ENCODE measurements at places on chromosomes 1 and 21. TPM values are rescaled to one million over a fixed set of nuclear protein-coding genes. Genes with fewer than 3 reads are reported as not detected.

GRCh38 chr1:46017876-46018503 is 114.4 kb downstream of the PIK3R3 start:
- no peaks in the 10 kb centered on the region for H3K27me3 ChIP-seq
- H3K36me3 ChIP-seq: peaks cover 16% of the 10 kb centered on the region
- no peak overlapping the region for H3K27ac ChIP-seq
- peaks cover 2% of the 10 kb centered on the region for H3K4me1 ChIP-seq
- no peak overlapping the region for H3K4me3 ChIP-seq
- no peak for DNase-seq

GRCh38 chr1:114986286-114986685 is 43.3 kb upstream of the TSHB start:
- H3K27ac ChIP-seq: no peak overlapping the region
- H3K4me1 ChIP-seq: no peaks in the 10 kb centered on the region
- DNase-seq: no peak
- H3K36me3 ChIP-seq: no peaks in the 10 kb centered on the region
- no peaks in the 10 kb centered on the region for H3K27me3 ChIP-seq
- H3K4me3 ChIP-seq: no peak overlapping the region

- no peak for DNase-seq
- no peaks in the 10 kb centered on the region for H3K27me3 ChIP-seq
- no peak overlapping the region for H3K4me3 ChIP-seq
- peaks cover 4% of the 10 kb centered on the region for H3K4me1 ChIP-seq
- no peak overlapping the region for H3K27ac ChIP-seq
- H3K36me3 ChIP-seq: no peaks in the 10 kb centered on the region
These were observed 28.6 kb upstream of the HUNK start for GRCh38 chr21:31844206-31844605.

DNA sequence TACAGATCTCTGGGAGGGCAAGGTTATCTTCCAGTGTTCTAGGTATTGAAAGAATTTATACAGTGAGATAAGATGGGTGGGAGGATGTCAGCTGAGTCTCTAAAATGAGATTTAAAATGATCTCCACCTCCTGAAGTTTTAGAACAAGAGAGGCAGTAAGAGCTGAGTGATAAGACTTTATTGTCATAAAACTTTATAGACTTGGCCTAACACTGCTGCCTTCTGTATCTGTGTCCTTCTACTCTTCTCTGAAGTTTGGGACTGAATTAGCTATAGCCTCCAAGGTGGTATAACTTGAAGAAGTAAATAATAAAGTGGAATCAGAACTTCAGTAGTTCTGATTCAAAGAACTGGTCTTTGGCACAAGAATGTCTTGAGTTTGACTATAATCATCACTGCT is 48.3 kb downstream of the SUCO start:
- no peaks in the 10 kb centered on the region for H3K4me1 ChIP-seq
- DNase-seq: no peak
- no peak overlapping the region for H3K4me3 ChIP-seq
- H3K27ac ChIP-seq: no peak overlapping the region

- no peak overlapping the region for H3K27ac ChIP-seq
- DNase-seq: no peak
- no peaks in the 10 kb centered on the region for H3K36me3 ChIP-seq
- H3K4me1 ChIP-seq: no peaks in the 10 kb centered on the region
- no peaks in the 10 kb centered on the region for H3K27me3 ChIP-seq
These were observed 566.8 kb upstream of the USP24 start for GRCh38 chr1:55781944-55782482.

DNA sequence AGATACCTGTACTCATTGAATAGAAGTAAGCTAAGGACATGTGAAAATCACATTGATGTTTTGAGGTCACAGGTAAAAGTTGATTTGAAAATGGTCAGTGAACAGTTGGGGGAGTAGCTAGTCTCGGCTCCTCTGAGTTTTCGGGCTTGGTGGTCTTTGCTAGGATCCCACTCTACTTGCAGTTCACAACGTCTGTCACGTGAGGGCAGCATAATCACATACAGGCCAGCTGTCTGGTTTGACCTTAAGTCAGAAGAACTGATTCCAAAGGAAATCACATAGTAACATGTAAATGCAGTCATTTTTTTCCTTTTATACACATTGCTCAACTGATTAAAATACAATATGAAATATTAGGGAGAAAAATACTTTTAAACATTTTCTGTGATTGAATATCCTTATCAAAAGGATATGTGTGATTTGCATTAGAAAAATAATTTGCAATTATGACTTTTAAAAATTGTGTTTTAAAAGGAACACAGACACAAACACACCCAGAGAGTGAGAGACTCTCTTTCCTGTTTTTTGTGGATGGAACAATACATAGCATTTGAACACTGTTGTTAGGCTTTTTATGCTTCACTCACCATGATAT is 21.8 kb upstream of the PDC start:
- H3K36me3 ChIP-seq: no peaks in the 10 kb centered on the region
- H3K27me3 ChIP-seq: no peaks in the 10 kb centered on the region
- H3K4me1 ChIP-seq: no peaks in the 10 kb centered on the region
- no peak overlapping the region for H3K27ac ChIP-seq

DNA sequence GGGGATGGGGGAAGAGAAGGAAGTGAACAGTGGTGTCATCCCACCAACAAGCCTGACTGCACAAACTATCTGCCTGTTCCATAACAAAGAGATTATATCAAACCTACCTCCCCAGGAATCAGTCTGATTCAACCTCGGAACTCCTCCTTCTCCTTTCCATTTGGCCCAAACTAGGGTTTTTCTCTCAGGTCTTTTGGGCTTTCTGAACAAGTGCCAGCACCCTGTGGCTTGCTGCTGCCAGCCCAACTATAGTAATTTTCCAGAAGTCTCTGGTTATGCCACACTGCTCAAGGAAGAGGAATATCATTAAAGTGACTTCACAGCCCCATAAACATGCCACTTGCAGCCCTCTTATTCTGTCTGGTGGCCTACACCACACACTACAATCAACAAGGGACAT is 70.5 kb downstream of the RGS7 start:
- no peak for DNase-seq
- H3K27me3 ChIP-seq: no peaks in the 10 kb centered on the region
- H3K4me1 ChIP-seq: no peaks in the 10 kb centered on the region
- no peak overlapping the region for H3K27ac ChIP-seq

DNA sequence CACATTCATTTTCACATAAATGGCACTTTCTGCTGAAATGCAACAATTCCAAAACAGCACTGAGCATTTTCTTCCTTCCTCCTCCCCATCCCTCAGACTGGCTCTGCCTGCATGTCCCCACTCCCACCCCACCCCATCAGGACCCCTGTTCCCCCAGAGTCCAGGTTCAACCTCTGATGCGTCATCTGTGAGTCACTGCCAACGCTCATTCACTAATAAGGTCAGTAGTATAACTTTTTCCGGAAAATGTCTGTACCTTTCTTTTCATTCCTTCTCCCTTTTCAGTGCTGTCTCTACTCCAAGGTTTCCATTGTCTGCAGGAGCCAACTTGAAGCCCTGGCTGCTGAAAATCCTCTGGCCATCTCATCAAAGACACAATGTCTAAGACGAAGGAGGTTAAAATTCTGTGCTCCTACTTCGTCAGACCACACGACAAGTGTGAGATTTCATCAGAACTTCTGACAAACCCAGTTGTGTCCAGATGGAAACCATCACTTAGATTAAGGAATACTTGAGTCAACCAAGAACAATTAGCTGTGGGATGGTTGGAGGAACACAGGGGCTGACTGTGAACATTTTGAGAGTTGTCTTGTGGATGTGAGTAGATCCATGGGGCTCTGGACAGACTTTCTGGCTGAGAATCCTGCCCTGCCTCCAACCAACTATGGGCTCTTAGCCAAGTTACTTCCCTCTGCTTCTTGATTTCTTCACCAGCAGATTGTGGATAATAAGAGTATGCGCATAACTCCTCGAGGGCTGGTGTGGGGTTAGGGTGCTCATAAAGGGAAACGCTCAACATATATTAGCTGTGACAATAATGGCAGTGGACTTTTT is 35.6 kb upstream of the UTS2 start:
- H3K36me3 ChIP-seq: no peaks in the 10 kb centered on the region
- no peak for DNase-seq
- no peak overlapping the region for H3K4me3 ChIP-seq
- H3K27me3 ChIP-seq: no peaks in the 10 kb centered on the region

GRCh38 chr1:95072532-95073419 is at the start of gene ALG14:
TSS of gene ALG14 (minus strand) at chr1:95072951. CDS start at chr1:95072898, 53 bp downstream.
- DNase-seq: peak; percentile 79
- peak within 1 kb of the TSS; percentile 95 for H3K4me3 ChIP-seq
- no peaks in the 10 kb centered on the region for H3K27me3 ChIP-seq
- no peaks in the 10 kb centered on the region for H3K4me1 ChIP-seq
- H3K36me3 ChIP-seq: no peaks in the 10 kb centered on the region
- no peak within 1 kb of the TSS for H3K27ac ChIP-seq

DNA sequence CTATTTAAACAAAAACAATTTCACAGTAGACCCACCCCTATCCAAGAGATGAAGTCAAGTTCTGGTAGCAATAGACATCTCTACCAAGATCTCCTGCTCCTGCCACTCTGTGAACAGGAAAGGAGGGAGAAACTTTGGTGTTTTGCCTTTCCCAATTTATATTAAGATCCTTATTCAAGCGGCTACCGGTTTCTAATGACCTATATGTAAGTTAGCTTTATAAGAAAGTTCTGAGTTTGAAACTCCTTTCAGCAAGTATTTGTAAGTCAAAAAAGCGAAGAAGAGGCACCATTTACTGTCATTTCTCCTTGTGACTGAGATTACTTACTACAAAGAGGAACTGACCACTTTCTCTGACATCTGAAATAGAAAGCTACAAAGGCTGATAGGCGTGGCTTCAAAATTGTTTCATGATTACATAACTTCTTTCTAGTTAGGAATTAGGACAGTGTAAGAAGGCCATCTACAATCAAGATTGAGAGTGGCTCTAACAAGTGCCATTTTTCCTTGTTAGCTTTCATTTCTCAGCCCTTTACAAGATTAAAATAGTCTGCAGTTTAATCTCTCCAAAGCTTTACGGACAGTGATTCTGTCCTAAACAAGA is at the start of gene MNDA:
MNDA (plus strand) TSS at position 448 of the 604 bp plus-strand sequence. CDS start 10,803 bp downstream, outside the sequence.
- no peak within 1 kb of the TSS for H3K27ac ChIP-seq
- no peak for DNase-seq
- H3K4me3 ChIP-seq: no peak within 1 kb of the TSS
- H3K36me3 ChIP-seq: no peaks in the 10 kb centered on the region
- H3K27me3 ChIP-seq: no peaks in the 10 kb centered on the region
- no peaks in the 10 kb centered on the region for H3K4me1 ChIP-seq

DNA sequence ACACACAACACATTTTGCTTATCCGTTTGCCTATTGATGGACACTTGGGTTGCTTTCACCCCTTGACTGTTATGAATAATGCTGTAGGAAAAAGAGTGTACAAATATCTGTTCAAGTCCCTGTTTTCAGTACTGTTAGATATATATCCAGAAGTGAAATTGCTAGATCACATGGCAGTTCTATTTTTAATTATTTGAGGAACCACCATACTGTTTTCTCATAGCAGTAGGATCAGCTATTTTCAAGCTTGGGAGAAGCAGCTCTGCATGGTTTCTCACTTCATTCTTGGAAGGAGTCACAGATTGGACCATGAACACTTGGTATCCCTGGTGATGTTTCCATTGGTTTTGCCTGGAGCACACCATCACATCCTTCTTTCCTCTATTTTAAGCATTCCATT is 114.4 kb upstream of the ZP4 start:
- H3K4me1 ChIP-seq: no peaks in the 10 kb centered on the region
- H3K27me3 ChIP-seq: no peaks in the 10 kb centered on the region
- H3K36me3 ChIP-seq: no peaks in the 10 kb centered on the region
- DNase-seq: no peak
- no peak overlapping the region for H3K4me3 ChIP-seq
- no peak overlapping the region for H3K27ac ChIP-seq

GRCh38 chr1:8409106-8409505 is 91.2 kb downstream of the SLC45A1 start:
- peak overlapping the region; percentile 47 for H3K27ac ChIP-seq
- DNase-seq: no peak
- H3K36me3 ChIP-seq: 0 out of 2 replicates have a peak, but pooled peaks cover 3% of the 10 kb centered on the region
- no peak overlapping the region for H3K4me3 ChIP-seq

GRCh38 chr1:48678710-48679505 is 97.8 kb downstream of the BEND5 start:
- H3K36me3 ChIP-seq: no peaks in the 10 kb centered on the region
- no peak for DNase-seq
- no peak overlapping the region for H3K4me3 ChIP-seq

DNA sequence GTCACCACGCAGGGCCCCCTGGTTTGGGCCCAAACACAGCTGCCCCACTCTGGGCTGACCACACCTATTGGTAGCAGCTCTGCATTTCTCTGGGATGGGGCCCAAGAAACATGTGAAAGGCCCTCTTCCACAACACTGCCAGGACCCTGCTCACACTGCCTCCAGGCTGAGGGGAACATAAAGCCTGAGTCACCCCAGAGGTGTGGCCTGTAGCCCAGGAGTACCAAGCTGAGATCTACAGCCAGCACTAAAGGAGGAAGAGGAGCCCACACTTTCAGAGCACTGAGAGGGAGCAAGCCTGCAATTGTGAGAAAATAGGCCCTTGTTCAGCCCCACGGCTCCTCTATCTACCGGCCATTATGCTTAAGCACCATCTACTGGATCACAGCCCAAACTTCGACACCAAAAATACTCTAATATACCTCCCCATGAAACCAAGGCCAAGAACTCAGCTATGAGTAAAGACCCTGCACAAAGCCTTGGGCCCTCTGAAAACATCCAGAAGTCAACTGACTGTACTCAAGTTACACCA is 14.4 kb upstream of the OR2T10 start:
- DNase-seq: no peak
- H3K4me1 ChIP-seq: no peaks in the 10 kb centered on the region
- H3K27me3 ChIP-seq: no peaks in the 10 kb centered on the region

DNA sequence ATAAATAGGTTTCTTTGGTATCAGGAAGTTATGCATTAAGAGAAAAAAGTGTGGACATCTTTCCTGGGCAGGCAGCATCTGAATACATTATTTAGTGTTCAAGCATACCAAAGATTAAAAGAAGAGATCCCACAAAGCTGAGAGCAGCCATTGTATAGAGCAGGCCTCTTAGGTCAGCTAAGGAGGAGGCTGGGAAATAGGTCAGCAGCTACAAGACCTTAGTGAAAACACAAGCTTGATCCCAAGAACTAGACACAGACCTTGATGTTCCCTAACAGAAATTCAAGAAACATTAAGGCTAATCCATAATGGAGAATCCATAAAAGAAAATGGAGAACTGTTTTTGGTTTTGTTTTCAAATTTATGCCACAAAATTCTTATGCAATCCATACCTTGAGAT is 135.3 kb upstream of the DPT start:
- H3K36me3 ChIP-seq: no peaks in the 10 kb centered on the region
- H3K4me1 ChIP-seq: no peaks in the 10 kb centered on the region
- DNase-seq: no peak
- H3K27ac ChIP-seq: no peak overlapping the region
- no peak overlapping the region for H3K4me3 ChIP-seq
- no peaks in the 10 kb centered on the region for H3K27me3 ChIP-seq

The ALX3 gene
- total RNA-seq: not detected

The CCDC24 gene
- total RNA-seq: 11.2 TPM

The NBPF11 gene
- 8.7 TPM for total RNA-seq

The ADAMTS4 gene
- total RNA-seq: 7.2 TPM

The RAB25 gene
- 34.8 TPM for total RNA-seq
